Brain microvascular endothelial cell (primary cell): ENCODE measurements at places on chromosomes 12 and 14.
A peak's percentile ranks its signal among the peaks of the same experiment; 100 is the strongest.

GRCh38 chr14:67863223-67863622 lies 43.6 kb downstream of the RAD51B start:
- DNase-seq, result no peak

- DNase-seq, result no peak
These were observed 26.9 kb downstream of the NRXN3 start for GRCh38 chr14:78197051-78197450.

- peak; percentile 50 for DNase-seq
These were observed 88.1 kb downstream of the ITPR2 start for GRCh38 chr12:26744697-26745440.

- DNase-seq, result peak; percentile 68
These were observed 128.5 kb downstream of the HMGA2 start for GRCh38 chr12:65952737-65953209.

DNA sequence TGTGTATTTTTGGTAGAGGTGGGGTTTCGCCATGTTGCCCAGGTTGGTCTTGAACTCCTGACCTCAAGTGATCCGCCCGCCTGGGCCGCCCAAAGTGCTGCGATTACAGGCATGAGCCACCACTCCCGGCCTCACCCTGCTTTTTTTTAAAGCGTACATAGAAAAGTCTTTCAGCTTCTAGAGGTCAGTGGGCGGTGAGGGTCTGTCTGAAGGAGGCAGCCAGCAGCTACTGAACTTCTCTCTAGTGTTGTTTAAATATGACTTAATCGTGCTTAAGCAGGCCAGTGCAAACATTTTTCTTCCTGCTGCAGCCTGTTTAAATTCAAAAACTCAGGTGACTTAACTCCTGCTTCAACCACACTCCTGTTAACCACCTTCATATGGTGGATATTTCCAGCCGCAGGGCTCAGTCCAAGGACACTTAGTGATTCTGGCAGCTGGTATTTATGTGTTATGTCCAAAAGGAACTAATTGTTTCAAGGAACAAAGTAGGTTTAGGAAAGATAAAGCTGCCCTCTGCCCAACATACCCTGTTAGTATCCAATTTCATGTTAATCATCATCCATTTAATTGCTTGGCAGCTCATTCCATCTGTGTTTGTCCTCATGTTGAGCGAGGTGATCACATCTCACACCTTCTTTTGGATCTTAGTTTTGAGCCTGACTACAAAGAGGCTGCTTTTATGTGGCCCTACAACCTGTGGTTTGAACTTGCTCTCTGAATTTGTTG lies 2.0 kb downstream of the PRKAB1 start:
- DNase-seq, result no peak

GRCh38 chr14:76872796-76873432 lies 46.7 kb downstream of the LRRC74A start:
- DNase-seq, result peak; percentile 25

DNA sequence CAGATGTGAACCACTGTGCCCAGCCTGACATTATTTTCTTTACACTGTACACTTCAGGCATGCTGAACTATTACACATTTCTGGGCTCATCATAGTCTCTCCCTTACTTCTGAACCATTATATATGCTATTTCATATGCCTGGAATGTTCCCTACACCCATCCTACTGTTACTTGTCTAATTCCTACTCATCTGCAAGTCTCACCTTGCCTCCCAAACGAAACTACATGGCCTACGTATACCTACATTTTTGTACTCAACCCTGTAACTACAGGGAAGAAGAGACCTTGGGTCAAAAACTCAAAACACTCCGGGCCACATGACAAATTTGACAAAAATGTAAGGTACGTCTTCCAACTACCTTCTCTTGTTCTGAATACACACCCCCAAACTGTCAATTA lies 9.5 kb upstream of the EEA1 start:
- no peak for DNase-seq

DNA sequence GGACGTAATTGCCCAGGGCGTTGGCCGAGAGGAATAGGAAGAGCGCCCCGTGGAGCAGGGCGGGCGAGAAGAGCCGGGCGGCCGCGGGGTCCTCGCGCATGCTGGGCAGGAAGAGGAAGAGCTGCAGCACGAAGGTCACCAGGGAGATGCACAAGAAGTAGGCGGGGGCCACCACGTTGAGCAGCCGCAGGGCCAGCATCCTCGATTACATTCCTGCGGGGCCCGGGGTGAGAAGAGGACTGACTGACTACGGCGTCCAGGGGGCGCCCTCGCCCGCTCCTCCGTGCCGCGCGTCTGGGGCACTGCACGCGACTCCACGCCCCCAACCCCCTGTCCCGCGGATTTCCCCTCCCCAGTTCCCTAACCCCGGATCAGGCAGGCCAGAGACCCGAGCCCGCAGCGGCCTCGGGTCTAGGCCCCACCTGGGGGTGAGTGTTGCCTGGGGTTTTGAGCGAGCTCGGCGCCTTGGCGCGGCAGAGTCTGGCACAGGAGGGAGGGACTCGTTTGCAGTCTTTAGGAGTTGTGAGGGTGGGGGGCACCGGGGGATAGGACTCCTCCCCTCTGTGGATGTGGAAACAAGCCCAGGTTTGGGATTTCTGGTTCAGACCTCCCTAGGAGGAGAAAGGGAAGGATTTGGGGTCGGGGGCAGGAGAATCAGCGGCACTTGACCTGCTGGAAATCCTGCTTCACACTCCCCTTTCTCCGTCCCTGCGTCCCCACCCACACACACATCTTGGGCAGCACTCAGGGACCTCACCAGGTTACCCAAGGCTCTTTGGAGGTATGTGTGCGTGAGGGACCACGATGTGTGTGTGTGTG lies 1.8 kb downstream of the ZDHHC22 start:
- DNase-seq, result no peak

DNA sequence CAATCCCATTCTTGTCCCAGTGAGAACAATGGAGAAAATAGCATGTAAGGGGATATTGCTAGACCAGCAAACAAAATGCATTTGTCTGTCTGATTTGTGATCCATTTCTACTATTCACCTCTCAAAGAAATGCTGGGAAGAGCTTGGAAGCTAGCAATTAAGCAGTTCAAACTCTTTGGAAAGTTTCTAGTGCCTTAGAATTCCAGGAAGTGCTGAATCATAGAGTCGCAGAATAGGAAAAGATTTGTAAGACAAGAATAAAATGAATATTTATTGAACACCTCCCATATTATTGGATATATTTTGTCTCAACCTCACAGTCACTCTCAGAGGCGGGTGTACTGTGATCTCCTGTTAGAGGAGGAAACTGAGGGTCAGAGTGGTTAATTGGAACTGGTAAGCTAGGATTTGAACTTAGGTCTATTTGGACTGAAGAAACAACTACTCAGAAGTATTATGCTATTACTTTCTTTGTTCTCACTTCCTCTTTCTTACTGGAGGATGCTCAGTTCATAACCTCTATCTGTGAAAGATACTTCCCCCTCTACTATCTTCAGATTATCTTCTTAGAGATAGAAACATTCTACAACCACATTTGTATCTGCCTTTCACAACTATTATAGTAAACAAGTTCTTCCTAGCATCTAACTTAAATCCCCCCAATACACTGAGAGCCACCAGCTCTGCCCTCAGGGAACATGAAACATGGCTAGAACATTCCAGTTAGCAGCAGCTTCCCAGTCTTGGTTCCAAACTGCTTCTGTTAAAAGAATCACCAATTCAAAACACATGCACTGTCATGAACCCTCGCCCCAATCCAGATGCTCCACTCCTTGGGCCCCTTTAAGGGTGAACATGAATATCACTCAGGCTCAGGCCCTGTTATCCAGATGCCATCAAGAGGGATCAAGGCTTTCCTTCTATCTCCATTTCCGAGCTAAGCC lies 64.2 kb downstream of the DRAM1 start:
- DNase-seq, result no peak

- DNase-seq, result peak; percentile 21
These were observed 19.4 kb downstream of the GNS start for GRCh38 chr12:64739778-64740177.
